ENCODE measurements at places on chromosomes 6 and 20.

DNA sequence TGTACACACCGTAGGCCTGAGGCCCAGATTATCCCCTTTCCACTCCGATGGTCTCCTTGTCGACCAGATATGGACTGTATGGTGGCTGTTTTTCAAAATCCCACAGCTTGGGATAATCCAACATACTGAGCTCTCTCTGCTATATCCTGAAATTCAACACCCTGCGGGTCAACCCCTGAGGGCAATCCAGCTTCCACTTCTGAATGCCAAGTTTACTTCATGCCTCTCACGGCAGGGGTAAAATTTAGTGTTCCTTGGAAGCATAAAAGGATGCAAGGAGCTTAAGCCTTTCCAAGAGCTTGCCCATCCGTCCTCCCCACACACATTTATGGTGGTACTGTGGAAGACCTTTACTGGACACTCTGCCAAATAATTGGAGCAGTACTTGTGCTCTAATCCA is 90.7 kb downstream of the PLG start:
- DNase-seq: no peak

DNA sequence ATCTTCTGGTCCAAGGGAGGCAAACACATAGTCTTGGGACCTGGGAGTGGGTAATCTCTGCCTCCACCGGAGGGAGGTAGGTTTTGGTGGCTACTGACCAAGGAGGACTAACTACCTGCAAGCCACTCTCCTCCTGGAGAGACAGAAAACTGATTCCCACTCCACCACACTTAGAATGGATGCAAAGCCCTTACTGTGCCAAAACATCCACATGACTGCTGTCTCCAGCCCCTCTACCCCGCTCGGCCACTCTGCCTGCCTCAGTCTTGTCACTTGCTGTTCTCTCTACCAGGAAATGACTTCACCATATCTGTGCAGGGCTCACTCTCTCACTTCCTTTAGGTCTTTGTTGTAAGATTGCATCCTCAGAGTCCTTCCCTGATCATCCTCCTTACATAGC is 129.5 kb upstream of the ARG1 start:
- no peak for DNase-seq

DNA sequence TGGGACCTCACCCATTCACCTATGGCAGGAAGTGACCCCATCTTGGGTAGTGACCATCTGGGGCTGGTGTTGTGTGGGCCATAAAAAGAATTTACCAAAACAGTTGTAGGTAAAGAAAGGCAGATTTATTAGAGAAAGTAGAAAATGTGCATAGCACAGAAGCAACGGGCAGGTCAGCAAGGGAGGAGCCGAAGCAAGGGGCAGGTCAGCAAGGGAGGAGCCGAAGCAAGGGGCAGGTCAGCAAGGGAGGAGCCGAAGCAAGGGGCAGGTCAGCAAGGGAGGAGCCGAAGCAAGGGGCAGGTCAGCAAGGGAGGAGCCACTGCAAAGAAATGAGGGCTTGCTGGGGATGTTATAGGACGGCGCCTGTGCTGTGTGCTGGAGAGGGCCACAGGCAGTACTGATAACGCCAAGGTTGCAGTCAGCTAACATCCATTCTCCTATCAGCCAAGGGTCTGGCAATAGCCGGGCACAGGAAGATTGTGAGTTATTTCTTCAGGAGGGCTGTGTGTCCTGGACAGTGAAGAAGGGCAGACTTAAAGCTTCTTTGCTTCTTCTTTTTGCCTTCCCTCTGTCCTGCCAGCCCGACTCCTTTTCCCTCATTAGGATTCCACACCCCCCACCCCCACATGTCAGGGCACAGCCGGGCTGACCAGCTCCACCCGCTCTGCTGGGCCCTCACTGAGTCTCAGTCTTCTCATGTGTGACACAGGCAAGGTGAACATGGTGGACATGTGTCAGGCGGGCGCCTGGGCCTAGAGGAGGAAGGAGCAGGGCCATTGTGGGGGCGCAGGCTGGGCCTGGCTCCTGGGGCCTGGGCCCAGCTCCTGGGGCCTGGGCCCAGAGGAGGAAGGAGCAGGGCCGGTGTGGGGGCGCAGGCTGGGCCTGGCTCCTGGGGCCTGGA is 31.6 kb upstream of the CHRNA4 start:
- DNase-seq: no peak

GRCh38 chr6:57134954-57135353 is 37.2 kb upstream of the BAG2 start:
- DNase-seq: no peak

- no peak for DNase-seq
Observed at GRCh38 chr6:122755901-122756300, 23.6 kb upstream of the FABP7 start.

- DNase-seq: no peak
Observed at GRCh38 chr6:20497216-20498040, 36.8 kb upstream of the CDKAL1 start.
